Activated CD4-positive, alpha-beta T cell treated with anti-CD3 and anti-CD28 coated beads for 4 hours (primary cell): ENCODE measurements at places on chromosomes 7 and 10.

GRCh38 chr10:100625816-100626215, 90.1 kb downstream of the HIF1AN start:
- DNase-seq: no peak

GRCh38 chr10:12513003-12513365, 163.6 kb downstream of the CAMK1D start:
- DNase-seq: no peak

GRCh38 chr10:69480068-69480412, 28.8 kb downstream of the TSPAN15 start:
- no peak for DNase-seq

GRCh38 chr10:51656503-51656902, 42.9 kb downstream of the CSTF2T start:
- no peak for DNase-seq

DNA sequence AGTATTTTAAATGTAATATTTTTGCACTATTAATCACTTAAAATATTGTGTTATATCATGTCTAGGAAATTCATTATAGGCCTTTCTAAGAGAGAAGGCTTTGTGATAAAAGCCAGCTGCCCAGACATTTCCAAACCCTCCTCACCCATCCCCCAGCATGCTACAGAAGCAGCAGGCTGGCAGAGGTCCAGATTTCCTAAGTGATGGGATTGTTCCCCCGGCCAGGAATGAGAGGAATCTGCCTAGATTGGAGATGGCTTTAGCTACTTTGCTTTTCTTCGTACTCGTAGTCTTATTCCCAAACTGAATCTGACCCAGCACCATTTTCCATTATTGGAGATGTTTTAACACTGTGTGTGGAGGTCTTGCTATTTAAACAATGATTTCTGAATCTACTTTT, 29.4 kb downstream of the CDK14 start:
- DNase-seq: no peak

- no peak for DNase-seq
Measured at GRCh38 chr10:65394502-65395297, 1531.1 kb upstream of the LRRTM3 start.

DNA sequence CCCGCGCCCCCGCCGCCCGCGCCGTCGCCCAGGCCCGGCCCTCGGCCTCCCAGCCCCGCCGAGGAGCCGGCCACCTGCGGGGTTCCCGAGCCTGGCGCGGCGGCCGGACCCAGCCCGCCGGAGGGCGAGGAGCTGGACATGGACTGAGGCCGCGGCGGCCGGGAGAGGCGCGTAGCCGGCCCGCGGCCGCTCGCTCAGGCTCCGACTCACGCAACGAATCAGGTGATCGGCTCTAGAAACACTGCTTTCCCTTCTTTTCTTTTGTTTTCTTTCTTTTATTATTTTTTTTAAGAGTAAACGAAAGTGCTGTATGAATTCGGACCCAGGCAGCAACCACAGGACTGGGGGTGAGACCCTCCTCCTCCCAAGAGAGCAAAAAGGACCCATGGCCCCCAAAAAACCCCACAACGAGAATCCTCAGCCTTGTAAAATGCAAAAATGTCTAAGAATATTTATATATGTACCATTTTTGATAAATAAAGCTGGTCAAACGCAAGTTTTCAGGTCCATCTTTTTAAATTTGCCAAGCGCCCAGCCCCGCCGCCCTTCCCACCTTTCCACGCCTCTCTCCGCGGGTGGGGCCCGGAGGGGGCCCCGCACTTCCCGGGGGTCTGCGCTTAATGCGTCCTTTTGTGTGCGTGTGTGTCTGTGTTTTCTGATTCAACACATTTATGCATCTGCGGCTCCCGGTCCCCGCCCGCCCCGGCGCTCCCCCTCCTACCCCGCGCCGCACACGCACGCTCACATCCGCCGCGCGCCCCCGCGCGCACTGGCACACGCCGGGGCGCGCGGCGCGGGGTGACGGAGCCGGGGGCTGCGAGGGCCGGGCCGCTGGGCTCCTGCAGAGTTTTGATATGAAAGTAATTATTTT, 4.4 kb downstream of the UNCX start:
- DNase-seq: no peak

GRCh38 chr7:127253281-127254162, 781 bp upstream of the GRM8 start:
- DNase-seq: peak; percentile 47

DNA sequence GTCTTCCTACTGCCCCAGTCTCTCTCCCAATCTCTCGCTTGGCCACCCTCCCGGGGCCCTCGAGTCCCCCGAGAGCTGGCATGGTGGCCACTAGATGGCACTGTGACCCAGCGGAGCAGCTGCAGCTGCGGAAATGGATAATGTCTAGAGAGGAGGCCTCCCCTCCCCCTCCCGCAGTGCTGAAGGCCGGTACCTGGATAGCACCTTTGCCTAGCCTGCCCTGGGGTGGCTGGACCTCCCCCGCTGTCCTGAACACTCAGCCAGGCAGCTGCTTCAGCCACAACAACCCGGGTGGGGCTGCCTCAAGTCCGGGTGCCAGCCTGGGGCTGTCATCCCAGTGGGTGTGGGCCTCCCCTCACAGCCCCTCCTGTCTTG, 65.2 kb downstream of the GOLGA7B start:
- peak; percentile 65 for DNase-seq

GRCh38 chr7:33770576-33770975, 134.8 kb upstream of the BMPER start:
- no peak for DNase-seq
